ENCODE measurements at places on chromosomes 13 and 19.

GRCh38 chr13:113777311-113778260 lies 18.6 kb downstream of the TMEM255B start:
- DNase-seq = no peak

GRCh38 chr19:13952931-13953531 lies 722 bp downstream of the DCAF15 start:
- peak; percentile 68 for DNase-seq

GRCh38 chr13:112530861-112531260 lies 57.1 kb downstream of the TUBGCP3 start:
- no peak for DNase-seq

DNA sequence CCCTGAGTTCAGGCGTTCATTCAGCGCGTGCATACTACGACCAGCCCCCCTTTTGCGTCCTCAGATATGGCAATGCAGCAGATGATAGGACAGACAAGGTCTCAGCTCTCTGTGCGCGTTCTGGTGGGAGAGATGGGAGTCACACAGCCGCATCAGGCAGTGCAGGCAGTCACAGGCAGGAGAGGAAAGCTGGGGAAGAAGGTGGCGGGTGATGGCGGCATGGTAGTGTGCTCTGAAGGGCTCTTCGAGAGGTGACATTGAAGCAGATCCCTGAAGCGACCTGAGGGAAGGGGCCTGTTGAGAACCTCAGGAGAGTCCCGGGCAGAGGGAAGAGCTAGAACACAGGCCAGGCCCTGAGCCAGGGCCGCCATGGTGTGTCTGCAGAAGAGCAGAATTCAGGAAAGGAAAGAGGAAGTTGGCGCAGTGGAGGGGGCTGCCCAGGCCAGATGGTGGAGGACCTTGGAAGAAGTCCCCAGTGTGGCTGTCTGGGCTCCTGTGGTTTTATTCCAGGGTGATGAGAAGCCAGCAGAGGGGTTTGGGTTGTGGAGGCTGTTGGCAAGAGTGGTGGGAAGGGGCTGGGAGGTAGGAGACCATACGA lies 3.5 kb downstream of the USF2 start:
- no peak for DNase-seq

DNA sequence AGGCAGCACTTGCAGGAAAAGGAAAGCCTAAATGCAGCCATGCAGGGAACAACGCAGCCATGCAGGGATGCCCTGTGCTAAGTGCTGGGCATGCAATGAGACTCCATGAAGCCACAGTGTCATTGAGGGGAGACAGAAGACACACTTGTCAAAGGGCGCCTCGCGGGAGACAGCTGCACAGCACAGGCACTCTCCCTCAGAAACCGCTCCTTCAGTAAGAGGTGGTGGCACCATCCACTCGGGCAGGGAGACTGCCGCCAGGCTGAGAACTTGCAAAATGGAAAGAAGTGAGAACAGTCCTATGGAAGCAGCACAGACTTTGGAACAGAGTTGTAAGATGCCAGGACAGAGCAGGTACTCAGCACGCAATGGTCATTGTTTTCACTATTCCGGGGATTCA lies 51.1 kb downstream of the GGACT start:
- DNase-seq = no peak

DNA sequence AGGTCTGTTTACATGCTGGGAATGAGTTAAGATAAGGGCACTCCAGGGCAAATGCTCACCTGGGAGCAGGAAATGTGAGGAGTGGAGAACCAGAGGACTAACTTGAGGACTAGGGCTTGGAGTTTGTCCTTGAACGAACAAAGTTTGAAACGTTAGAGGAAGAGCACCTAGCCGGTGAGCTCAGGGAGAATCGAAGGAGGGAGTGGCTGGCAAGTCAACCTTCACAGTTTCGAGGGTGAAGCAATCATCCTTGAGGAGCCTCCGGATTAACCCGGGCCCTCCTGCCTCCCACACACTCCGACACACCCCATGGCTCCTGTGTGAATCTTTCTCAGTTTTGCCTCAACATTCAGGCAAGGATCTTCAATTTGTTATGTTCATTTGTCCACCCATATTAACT lies 58.6 kb downstream of the LMO7 start:
- DNase-seq = no peak

DNA sequence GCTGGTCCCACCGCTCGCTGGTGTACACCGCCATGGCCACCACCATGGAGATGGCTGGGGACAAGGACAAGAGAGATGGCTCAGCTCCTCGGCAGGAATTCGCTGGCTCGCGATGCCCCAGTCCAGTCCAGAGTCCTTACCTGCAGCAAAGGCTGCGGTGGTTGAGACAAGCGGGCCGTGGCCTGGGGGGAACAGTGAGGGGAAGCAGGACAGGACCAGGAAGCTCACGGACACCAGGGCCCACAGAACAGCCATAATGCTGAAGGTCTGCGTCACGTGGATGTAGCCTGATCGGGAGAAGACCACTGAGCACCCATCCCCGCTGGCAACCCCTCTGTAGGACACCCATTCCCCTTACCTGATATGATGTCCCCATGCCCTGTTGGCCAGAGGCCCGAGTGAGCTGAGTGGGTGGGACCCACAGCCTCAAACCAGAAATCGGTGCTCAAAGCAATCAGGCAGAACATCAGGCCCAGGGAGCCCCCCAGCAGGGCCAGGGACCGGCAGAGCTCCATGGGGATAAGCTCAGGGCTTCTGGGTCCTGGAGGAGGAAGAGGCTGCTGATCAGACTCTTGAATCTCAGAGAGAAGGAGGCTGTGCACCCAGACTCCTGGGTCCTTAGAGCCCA lies 319 bp downstream of the NKG7 start:
- no peak for DNase-seq

DNA sequence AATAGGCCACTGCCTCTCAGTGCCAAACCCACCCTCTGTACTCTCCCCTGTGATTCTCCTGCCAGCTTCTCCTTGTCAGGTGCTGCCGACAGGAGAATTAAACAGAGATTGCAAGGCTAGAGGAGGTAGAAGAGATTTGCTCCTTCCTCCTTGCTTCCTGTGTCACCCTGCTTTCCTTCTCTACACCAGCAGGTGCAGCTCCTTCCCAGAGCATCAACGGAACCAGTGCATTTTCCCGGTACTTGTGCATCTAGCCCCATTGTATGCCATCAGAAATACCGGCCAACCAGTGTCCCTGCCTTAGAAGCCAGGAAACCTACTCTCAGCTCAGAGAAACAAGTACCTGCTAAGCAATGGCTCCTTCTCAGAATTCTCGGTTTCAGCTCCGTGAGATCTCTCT lies 253.2 kb downstream of the SUCLA2 start:
- no peak for DNase-seq

GRCh38 chr13:66634384-66634783 lies 595.8 kb downstream of the PCDH9 start:
- DNase-seq = no peak

DNA sequence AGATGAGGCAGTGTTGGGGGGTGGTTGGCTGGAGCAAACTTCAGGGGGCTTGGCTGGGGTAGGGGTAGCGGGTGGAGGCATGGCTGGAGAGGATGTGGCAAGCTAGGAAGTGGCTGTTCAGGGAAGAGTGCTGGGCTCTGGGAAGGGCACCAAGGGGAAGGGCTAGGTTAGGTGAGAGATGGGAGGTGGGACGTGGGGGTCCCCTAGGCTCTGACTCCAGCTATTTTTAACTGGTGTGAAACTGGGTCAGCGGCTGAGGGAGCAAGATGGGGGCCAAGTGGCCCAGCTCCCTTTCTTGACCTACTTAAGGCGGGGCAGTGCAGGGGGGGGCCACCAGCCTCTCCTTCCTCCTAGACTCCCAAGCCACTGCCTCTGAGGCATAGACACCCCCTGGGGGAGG lies 7.3 kb downstream of the KCNC3 start:
- no peak for DNase-seq

GRCh38 chr19:56689198-56689597 lies 17.6 kb upstream of the ZNF835 start:
- no peak for DNase-seq

DNA sequence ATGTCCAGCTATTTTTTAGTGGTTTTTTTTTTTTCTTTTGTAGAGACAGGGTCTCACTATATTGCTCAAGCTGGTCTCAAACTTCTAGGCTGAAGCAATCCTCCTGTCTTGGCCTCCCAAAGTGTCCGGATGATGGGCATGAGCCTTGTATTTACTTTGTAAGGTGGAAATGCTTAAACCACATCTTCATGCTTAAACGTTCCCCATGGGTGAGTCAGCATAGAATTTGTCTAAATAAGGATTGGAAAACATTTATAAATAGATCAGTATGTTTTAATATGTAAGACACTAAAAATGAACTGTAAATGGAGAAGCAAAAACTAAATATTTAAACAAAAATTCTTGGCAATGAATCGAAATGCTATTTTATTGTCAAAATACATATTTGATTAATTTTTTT lies 698.0 kb downstream of the PCDH9 start:
- DNase-seq = no peak

DNA sequence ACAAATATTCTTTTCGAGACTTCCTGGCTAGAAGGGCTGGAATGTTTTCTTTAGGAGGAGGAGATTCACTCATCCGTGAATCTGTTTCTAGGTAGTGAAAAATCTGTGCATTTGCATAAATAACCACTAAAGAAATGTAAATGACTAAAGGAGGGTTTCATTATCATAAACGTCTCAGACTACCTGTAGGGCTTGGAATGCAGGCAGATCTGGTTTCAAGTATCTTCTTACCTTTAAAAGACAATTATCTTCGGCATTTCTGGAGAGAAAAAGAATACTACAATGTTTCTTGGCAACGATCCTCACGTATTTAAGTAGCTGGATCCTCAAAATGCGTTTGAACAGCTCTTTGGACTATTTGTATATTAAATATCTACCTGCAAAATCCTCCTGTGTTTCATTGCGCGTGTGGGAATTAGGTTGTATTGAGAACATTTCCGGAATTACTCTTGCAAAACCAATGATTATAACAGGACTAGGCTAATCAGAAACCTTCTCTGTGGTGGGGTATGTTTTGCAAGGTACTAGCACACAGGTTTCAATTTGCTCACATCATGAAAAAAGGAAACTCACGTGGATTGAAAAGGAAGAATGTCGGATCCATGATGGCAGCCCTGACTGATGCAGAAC lies 291.1 kb upstream of the ARGLU1 start:
- no peak for DNase-seq

DNA sequence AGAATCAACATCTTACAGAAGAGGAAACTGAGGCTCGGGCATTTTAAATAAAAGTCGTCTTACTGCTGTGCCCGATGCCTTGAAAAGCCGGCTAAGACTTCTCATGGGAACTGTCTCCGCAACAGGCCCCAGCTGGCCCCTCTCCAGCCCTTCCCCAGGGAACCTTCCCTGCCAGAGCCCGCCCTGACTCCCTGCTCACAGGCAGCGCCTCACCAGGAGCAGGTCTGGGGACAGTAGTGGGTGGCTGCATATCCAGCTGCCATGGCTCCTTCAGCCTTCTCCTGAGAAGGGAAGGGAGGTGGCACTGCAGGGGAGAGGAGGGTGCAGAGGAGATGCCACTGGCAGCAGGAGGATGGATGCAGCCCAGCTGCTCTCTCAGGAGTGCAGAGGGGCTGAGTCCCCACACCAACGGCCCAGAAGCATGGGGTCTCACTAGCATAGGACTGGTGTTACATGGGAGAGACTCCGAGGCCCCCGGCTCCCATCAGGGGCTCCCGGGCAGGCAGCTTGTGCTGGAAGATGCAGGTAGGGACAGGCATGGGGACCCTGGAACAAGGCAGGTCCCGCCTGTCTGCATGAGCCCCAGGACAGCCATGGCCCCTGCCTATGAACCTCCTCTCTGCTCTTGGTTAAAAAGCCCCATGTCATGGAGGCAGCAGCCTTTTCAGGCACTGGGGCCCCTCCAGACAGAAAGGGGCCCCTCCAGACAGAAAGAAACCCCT lies 216.4 kb upstream of the SGCG start:
- no peak for DNase-seq
